ENCODE measurements at places on chromosomes 1 and 21.
A peak's percentile ranks its signal among the peaks of the same experiment; 100 is the strongest.

DNA sequence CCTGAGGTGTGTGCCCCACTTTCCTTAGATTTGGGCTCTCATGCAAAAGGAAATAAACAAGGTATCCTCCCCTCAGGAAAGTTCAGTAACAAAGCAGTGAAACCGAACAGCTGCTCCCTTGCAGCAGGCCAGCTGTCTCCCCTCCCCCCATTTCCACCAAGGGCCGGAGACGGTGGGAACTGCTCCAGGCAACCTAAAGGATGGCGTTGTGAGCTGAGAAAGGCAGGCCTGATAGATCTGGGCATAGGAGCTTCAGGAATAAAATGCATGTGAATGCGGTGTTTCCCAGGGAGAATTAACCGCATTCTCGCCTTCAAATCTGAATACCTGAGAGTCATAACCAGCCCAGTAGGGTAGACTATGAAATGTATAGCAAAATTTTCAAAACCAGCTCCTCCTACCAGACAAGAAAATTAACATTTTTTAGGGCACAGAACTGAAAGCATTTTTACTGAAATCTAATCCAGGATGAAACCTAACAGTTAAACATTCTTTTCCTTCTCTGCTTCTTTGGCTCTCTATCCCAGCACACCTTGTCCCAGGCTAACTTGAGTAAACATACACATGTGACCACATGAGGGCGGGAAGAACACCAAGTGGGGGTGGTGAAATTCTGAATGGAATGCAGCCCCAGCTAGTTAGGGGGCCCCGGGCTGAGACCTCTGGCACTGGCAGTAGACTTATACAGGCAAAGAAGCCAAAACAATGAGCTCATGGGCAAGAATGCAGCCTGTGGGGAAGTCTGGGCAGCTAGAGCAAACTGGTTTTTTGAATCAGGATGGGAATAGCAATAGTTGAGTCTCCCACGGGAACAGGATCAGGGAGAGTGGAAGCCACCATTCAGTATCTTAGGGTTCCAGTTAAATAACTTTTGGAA lies 11.5 kb downstream of the MCL1 start:
- DNase-seq: peak; percentile 97

- no peak for DNase-seq
These were observed 22.9 kb downstream of the HYI start for GRCh38 chr1:43430831-43431230.

- no peak for DNase-seq
These were observed 16.2 kb downstream of the ATP1A4 start for GRCh38 chr1:160167580-160167979.

DNA sequence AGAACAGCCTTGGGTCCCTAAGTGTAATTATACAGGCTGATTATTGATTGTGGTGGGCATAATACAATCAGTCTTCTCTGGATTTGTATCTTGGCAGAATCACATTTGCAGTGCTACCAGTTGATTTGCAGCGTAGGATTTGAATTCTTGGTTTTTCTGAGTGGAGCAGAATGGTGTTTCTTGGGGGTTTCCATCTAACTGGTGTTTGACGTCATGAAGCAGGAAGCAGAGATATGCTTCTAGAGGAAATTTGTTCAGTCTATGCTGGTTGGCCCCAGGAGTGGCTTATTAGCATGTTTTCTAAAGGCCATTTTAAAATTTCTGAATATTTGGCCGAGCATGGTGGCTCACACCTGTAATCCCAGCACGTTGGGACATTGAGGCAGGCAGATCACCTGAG lies 3.4 kb downstream of the CTTNBP2NL start:
- no peak for DNase-seq

- DNase-seq: no peak
These were observed 41.7 kb upstream of the ECE1 start for GRCh38 chr1:21331752-21332478.

- DNase-seq: peak; percentile 88
These were observed 141.4 kb upstream of the ARHGEF16 start for GRCh38 chr1:3312898-3313575.

DNA sequence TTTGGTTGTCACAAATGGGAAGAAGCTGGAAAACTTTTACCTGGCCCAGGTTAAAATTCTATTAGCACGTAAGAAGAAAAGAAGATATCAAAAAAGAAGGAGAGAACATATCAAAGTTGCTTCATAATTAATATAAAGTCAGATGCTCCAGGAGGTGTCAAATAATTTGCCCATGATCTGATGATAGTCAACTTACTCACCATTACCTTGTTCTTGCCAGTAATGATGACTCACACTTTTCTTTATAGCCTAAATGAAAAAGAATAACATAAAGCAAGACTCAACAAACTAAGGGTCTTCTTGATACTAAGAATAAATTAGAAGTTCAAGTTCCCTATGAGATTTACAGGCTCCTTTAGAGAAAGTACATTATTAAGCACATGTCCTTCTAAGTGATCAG lies 580.4 kb downstream of the TTLL7 start:
- no peak for DNase-seq

GRCh38 chr1:18951818-18952391 lies 4.6 kb downstream of the IFFO2 start:
- DNase-seq: no peak

- DNase-seq: no peak
These were observed 455.9 kb downstream of the PLPP3 start for GRCh38 chr1:56123421-56123820.

- DNase-seq: no peak
These were observed 37.0 kb downstream of the MIA3 start for GRCh38 chr1:222654849-222655248.

GRCh38 chr1:21534674-21535378 lies 25.6 kb downstream of the ALPL start:
- DNase-seq: peak; percentile 41

DNA sequence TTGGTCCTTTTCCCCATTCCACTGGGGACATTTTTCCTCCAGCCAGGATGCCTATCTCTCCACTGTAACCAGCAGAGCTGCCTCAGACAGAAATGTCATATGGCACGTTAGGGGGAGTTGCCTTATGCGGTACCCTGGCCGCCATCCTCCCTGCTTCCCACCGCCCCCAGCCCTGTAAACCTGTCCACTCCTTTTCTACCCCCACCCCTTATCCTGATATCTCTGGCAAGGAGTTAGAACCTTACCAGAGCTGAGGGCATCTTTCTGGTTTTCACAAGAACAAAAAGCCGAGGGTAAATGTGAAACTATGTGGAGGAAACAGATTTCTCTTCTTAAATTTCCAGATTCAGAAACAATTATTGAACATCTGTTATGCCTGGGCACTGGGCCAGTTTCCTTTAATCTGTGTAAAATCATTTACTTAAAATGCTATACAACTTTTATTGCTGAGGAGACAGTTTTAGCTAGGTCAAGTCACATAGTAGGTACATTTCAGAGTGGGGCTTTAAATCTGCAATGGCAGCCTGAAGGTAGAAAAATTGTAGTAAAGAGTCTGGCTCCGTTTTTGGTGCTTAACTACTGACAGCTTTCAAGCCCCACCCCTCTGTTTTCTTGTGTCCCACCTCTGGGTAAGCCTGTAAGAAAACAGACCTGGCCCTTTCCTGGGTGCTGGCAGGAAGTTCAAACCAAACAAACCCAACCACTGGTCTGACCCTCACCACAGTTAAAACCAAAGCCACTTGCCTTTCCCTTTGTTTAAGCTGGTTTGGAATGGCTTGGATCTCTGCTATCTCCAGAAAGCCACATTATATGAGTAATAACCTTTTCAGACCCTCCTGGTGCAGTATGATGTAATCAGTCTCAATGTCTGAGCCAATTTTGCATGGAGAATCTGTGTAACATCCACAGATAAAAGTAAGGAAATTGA lies 319.0 kb downstream of the HHAT start:
- DNase-seq: peak; percentile 25

- DNase-seq: no peak
These were observed 38.8 kb downstream of the HMGB4 start for GRCh38 chr1:33902486-33903209.

DNA sequence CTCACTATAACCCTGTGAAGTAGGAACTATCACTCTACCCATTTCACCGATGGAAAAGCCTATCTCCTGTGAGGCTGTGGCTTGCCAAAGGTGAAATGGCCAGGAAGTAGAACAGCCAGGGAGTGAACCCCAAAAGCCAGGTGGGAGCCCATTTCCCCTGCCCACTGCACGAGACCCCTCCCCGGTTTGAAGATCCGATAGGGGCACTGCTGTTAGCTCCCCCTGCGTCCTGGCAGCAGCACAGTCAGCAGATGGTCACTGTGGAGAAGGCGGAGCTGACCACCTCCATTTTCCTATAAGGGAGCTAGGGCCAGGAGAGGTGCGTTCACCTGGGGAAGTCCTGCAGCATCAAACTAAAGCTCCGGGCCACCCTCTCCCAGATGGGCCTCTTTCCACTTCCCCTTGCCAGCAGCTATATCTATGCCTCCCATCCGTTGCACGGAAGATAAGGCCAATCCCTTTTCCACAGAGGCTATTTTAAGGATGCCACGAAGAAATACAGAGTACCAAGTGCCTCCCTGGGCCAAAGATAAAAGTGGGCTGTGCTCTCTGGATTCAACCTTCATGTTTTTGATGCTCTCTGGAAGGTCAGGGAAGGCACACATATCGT lies 7.8 kb downstream of the ERG start:
- DNase-seq: no peak

GRCh38 chr1:12600880-12601633 lies 17.0 kb downstream of the DHRS3 start:
- DNase-seq: no peak

DNA sequence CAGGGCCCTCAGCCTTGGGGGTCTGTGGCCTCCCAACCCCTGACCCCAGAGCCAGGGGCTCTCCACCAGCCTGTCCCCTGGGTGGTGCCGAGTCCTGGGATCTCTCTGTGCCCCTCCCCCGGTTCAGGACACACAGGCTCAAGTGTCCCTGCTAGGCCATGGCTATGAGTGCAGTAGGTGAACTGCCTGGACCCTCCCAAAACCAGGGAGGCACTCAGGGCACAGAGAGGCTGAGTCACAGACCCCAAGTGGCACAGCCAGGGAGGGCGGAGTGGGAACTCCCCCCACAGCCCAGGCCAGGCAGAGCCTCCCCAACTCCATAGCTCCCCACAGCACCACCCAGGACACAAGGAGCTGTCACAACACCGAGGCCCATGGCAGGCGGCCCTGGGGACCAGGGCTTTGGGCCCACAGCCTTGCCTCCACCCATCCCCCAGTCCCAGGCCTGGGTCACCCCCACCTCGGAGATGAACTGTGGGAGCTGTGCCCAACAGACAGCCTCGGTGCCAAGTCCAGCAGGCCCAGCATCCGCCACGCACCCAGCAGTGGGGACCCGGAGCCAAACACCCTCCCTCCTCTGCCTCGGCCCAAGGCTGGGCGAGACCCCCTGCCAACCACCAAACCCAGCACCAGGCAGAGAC lies 3.2 kb downstream of the DVL1 start:
- no peak for DNase-seq

DNA sequence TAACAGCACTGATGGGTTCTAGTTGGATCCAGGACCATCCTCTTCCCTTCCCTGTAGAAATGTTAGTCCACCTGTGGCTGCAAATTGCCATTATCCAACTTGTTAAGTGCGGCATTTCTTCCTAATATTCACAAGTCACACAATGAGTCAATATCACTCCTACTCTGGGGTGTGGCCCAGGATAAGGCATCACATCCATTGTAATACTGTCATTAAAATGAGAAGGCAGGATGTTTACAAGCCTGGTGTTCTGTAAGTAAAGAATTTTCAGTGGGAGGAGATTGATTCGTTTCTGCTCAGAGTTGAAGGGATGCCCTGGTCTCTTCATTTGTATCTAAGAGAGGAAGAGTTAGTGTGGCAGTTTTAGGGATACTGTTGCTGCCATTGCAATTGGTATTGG lies 18.1 kb upstream of the ARHGAP29 start:
- DNase-seq: no peak

DNA sequence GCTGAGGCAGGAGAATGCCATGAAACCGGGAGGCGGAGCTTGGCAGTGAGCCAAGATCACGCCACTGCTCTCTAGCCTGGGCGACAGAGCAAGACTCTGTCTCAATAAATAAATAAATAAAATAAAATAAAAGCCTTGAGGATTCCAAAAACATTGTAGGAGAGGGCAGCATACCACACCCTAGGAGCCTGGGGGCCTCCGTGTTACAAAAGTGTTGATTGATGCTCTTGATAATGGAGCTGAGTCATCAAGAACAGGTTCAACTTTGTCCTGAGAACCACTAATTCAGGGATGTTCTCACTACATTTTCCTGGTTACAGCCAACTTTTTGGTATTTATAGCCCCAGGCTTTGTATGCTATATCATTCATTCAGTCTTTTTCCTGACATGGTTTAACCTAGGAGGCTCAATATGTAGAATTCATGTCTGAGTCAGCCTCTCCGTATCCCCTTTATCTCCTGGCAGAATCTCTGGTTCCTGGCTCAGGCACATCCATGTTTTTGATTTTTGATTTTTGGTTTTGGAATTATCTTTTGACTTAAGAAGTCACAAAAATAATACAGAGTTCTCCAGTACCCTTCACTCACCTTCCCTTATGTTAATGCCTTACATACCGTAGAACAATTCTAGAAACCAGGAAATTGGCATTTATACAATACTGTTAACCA lies 69.4 kb downstream of the LRRC8D start:
- DNase-seq: no peak

DNA sequence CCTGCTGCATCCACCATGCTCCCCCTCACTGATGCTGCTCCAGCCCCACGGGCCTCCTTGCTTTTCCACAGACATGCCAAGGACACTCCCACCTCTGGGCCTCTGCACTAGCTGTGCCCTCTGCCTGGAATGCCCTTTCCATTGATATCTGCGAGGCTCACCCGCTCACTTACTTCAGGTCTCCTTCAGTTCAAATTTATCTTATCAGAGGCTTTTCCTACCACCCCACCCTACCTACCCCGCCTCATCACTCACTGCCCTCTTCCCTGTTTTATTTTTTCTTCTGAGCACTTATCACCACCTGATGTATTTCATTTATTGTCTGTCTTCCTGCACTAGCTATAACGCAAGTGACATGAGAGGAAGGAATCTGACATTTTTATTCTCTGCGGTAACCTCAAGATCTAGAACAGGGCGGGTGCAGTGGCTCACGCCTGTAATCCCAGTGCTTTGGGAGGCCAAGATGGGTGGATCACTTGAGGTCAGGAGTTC lies 7.0 kb downstream of the HSPG2 start:
- DNase-seq: no peak

DNA sequence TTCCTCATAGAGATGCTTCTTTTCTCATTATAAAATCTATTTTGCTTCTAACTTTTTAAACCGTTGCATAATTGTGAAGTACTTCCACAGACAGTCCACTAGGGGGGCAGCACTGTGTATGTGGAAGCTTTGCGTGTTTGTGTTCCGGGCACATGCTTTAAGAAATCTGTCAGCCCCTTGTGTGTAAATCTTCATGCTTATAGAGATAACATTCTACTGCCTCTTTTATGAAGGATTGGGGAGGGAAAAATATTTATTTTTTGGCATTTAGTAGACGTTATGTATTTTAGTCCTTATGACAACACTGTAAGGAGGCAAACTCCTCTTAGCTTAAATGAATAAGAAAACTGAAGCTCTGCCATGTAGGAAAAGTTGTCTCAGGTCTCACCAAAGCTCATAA lies 157.3 kb upstream of the PTGFR start:
- no peak for DNase-seq

DNA sequence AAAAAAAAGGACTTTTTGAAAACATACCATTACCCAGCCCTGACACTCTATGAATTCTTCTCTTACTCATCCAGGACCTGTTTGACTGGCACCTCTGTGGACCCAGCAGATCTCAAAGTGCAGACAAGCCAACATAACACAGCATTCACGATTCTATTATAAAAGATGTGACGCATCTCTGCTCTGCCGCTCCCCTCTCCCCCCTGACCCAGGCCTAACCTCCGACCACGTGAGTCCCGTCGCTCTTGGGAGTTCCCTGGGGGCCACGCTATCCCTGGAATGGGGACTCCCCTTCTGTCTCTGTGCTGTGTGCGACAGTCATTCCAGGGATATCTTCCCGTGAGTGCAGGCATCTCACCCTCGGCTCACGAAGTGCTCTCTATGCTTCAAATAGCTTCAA lies 21.1 kb downstream of the LRRC38 start:
- DNase-seq: no peak
